ENCODE measurements at places on chromosomes 7 and 10. TPM values are rescaled to one million over a fixed set of nuclear protein-coding genes. Genes with fewer than 3 reads are reported as not detected.
A peak's percentile ranks its signal among the peaks of the same experiment; 100 is the strongest.

- no peak for DNase-seq
Observed at GRCh38 chr7:45053941-45054340, 34.8 kb downstream of the NACAD start.

GRCh38 chr10:72731916-72732419, 40.0 kb downstream of the MCU start:
- DNase-seq = no peak

GRCh38 chr10:44870031-44870430, 41.1 kb upstream of the TMEM72 start:
- DNase-seq = no peak

GRCh38 chr7:50584793-50585408, 19.7 kb upstream of the DDC start:
- DNase-seq = peak; percentile 81

DNA sequence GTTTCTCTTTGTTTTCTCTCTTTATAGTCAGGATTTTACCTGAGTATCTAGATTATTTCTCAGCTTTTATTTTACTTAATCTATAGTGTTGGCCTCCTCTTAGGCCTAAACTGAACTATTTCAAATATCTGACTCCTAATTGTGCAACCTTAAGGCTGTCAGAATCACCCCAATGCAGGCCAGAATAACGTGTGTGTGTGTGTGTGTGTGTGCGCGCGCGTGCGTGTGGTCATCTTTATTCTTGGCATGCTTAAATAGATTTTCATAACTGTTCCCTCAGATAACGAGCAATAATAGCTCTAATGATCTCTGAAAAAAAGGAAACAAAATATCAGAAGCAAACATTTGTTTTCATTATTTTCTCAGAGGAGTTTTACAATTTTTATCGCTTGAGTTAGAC, 92.4 kb downstream of the PCDH15 start:
- DNase-seq = no peak

DNA sequence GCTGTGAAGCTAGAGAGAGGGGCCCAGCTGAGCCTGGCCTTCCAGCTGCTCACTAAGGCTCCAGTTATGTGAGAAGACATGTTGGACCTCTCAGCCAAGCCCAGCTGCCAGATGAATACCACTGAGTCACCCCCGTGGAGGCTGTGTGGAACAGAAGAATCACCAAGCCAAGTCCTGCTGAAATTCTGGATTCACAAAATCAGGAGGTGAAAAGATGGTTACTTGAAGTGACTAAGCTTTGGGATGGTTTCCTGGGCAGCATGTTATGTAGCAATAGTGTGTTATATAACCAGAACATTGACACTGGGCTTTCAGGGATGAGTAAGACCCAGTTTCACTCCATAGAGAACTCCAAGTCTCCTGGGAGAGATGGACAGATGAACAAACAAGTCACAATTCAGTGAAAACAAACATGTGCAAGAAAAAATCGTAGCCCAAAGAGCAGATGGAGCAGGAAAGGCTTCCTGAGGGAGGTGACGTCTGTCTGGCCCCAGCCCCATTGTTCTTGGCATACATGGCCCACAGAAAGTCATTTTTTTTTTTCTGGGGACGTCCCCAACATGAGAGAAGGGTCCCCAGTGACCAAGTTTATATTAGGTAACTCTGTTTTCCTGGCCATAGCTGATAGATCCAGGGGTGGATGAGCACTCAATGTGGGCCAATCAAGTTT, 64.1 kb upstream of the PDZD8 start:
- no peak for DNase-seq

DNA sequence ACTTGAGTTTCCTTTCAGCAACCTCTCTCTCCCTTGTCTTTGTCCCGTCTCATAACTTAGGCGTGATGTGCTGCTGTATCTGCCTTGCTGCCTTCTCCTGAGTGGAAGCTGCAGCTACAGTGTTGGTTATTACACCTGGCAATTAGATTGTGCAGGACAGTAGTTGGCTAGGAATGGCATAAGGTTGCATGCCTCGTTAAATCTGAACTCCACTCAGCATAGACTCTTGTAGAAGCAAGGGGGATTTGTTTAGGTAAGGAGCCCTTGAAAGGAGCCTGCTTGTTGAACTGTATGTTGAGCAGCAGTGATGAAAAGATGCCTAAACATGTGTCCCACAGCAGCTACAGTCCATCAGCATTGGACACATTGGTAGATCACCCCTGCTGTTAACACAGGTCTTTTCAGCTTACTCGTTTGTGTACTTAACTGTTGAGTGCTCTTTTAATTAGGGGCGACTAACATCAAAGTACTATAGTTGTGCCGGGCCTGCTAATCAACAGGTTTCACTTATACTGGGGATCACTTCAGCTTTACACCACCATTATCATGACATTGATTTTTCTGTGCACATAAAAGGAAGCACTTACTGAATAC, 225.0 kb downstream of the AUTS2 start:
- no peak for DNase-seq

- DNase-seq = no peak
Observed at GRCh38 chr10:44882166-44882720, 28.9 kb upstream of the TMEM72 start.

ITPRID1 gene
- 0.95 TPM for total RNA-seq

SPDYE1 gene
- not detected for total RNA-seq

CFAP70 gene
- total RNA-seq = 1.9 TPM

ZNF853 gene
- total RNA-seq = 10.1 TPM

AKR1C4 gene
- total RNA-seq = 0.40 TPM

CPA5 gene
- total RNA-seq = not detected

PTPRN2 gene
- 1.9 TPM for total RNA-seq

All from Calu3 (cell line).